Large intestine (tissue), 12 donors: ENCODE measurements at places on chromosomes 4 and X. TPM values are rescaled to one million over a fixed set of nuclear protein-coding genes. Genes with fewer than 3 reads are reported as not detected.

Gene SPANXB1
- 0.90 TPM for polyA plus RNA-seq

Gene RHOXF2
- not detected for polyA plus RNA-seq

Gene PLS3
- polyA plus RNA-seq = 70.8 TPM

Gene TMEM255A
- 1.6 TPM for polyA plus RNA-seq

Gene AREG
- polyA plus RNA-seq = 4.6 TPM

Gene SPANXD
- not detected for polyA plus RNA-seq

Gene CXCR3
- polyA plus RNA-seq = 1.3 TPM
